ENCODE measurements at places on chromosomes 3 and 15.

DNA sequence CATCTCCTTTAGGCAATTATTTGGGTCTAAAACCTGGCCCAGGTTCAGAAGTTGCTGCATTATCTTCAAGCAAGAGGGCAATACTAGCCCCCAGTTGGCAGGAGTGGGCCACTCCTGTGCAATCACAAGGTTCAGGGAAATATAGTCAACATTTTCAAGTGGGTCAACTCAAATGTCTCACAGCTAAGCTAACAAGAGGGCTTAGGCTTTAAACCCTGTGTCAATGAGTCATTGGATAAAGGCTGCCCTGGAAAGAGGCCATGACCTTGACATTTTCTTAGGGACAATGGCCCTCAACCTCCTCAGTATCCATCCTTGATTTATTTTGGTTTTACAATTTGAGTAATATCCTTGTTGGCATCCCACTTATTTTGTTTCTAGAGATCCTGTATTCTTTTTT is 73.5 kb upstream of the DCP1A start:
- no peak for DNase-seq

DNA sequence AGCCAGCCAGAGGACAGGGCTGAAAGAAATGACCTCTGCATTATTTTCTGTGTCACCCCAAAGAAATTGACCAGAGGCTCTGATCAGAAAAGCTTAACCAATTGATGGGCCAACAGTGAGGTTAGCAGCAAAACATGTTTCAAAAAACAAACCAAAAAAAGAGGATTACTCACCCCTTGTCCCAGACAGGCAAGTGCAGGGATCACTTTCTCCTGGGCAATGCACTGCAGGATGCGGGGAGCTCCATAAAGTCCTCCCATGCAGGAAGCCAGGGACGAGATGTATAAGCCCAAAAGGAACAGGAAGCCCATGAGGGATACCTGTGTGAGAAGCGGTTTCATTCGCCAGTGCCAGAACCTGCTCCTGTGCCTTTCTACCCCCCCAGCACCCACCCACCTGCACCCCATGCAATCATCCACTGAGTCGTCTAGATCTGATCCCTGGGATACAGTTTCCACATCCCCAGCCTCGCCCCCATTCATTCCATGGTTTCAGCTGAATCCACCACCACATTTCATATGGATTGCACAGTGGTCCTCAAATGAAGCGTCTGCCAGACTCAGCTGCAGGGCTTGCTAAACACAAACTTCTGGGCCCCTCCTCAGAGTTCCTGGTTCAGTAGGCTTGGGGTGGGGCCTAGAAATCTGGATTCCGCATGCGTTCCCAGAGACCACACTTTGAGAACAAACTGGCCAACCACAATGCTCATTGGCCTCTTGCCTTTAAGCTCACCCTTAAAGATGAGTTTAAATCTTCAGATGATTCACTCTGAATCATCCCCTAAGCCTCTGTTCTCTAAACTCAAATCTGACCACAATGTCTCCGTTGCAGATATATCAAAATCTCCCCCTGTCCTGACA is 54.4 kb upstream of the HEG1 start:
- DNase-seq = peak; percentile 41

GRCh38 chr3:59321881-59322540 is 272.2 kb upstream of the CFAP20DC start:
- no peak for DNase-seq

DNA sequence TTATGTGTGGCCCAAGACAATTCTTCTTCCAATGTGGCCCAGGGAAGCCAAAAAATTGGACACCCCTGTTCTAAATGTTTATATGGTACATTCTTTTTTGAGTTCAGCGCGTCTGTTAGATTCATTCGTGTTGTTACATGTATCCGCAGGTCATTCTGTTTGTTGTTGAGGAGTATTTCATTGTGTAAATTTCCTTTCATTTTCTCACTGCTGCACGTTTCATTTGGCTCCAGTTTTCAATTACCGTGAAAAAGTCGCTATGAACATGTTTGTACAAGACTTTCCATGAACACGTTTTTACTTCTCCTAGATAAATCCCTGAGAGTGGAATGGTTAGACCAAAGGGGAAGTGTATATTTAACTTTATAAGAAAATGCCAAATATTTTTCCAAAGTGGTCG is 7.5 kb upstream of the OPA1 start:
- no peak for DNase-seq

DNA sequence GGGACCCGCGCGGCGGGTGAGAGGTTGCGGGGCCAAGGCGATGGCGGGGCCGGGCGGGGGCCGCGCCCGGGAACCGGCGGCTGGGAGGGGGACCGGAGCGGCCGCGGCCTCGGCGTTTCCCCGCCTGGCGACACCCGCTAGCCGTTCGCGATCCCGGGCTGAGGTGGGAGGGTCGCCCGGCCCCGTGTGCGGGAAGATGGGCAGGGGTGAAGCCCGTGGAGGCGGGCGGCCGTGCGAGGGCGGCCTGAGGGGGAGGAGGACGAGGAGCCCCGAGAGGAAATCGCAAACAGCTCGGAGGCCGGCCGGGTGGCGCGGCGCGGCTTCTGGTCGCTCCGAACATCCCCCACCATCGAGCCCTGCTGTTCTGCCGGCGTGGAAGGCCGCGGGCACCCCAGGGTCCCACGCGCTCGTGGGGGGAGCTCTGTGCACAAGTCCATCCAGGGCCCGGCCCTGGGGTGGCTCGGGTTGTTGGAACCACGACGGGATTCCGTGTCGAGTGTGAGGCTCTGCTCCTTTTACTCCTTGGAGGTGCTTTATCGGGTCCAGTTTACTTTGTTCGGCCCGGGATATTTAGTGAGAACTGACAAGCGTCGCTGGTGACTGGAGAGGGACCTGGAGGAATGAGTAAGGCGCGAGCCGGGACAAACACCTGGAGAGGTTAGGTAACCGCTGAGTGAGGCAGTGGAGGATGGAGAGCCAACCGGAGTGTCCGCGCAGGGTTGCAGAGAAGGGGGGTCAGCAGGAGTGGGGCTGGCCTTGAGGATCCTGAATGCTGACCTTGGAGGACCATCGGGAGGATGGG is 728 bp downstream of the CRTC3 start:
- DNase-seq = peak; percentile 40

DNA sequence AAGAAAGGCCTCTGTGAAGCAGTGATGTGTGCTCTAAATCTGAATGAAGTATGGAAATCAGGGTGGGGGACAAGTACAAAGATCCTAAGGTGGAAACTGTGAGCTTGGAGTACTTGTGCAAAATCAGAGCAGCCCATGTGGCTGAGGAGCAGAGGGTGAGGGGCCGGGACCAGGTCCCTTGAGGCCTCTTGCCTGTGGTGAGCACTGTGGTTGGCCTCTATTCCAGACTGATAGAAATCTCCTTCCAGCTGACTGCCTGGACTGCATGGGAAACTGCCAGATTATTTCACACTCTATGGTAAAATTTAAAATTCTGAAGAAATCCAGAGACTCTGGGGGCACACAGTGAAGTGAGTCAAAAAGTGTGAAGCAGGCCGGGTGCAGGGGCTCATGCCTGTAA is 81.4 kb downstream of the TM4SF4 start:
- DNase-seq = no peak

GRCh38 chr3:66858656-66859381 is 139.3 kb upstream of the KBTBD8 start:
- DNase-seq = peak; percentile 76

DNA sequence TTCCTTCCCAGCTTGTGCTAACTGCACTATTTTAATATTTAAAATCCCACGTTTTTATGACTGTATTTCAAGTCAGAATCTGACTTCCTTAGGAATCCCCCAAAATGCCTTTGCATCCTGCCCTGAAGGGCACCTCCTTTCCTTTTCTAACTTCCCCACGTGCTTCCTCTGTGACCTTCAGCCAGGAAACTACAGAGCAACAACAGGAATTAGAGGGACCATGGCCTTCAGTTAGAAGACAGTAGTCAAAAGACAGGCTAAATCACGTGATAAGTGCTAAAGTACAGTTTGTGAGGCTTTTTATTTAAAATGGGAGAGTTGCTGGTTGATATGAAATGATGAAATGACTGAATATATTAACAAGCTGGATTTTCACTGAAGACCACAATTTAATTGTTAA is 11.8 kb upstream of the ABHD10 start:
- no peak for DNase-seq

DNA sequence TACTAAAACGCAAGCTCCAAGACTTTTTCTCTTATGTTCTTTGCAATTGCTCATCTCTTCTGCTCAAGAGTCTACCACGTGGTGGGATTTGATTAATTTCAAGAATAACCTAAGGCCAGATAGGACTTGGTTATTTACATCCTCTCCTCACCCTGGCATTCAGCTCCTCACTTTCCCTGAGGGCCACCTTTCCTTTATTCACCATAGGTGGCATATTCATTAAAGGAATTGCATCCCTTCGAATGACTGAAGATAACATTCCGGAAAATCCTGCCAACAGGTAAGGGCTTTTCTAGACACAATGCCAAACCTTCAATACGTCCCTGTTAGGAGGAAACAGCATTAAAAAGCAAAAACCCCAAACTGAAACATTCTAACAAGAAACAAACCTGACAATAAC is 220.0 kb upstream of the KBTBD8 start:
- no peak for DNase-seq

DNA sequence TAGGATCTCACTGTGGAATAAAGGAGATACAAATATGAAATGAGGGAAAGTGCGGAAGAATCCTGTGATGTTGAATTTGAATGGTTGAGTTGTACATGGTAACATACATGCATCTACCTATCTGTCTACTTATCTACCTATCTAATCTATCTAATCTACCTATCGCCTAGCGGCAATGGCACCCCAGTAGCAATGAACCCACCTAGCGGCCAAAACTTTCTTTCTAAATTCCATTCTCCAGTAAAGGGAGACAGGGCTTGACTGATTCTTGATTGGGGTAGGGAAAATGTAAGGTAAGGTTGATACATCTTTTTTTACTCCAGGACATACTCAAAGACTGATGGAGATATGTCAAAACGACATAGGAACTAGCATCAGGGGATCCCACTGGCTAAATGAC is 345.0 kb downstream of the FHIT start:
- DNase-seq = no peak

- DNase-seq = no peak
These were observed 29.0 kb downstream of the ABHD6 start for GRCh38 chr3:58266577-58266976.

- no peak for DNase-seq
These were observed 216.0 kb upstream of the MCTP2 start for GRCh38 chr15:94015324-94015723.

GRCh38 chr3:172174513-172175253 is 135.3 kb downstream of the FNDC3B start:
- DNase-seq = no peak

DNA sequence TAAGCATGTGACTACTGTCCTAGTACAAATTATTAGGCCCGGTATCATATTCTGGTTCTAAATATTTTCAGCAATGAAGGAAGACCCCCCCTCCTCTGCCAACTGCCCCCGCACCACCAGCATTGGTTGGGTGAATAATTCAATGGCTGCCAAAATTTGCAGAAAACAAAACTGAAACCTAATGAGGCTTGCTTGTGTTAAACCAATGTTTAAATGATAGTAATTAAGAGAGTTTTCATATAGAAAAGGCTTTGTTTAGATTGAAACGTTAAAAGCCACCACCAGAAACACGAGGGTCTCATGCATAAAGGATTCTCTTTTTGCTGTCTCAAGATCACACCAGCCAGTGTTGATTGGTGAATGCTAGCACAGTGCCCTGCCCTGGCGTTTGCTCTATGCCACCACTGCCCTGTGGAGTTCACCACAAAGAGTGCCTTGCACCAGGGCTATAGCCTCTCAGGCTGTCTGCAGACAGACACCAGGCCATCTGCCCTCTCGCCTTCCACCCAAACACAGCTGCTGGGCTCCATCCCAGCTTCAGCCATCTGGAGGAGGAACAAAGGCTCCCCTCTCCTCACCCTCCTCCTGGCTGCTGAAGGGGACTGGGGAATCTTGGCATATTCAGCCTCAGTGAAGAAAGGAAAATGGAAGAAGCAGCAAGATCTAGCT is 200.3 kb upstream of the PFN2 start:
- DNase-seq = no peak

- no peak for DNase-seq
These were observed 52.2 kb downstream of the PLD1 start for GRCh38 chr3:171758109-171758508.

- peak; percentile 59 for DNase-seq
These were observed 959 bp downstream of the TPM1 start for GRCh38 chr15:63043335-63044076.

DNA sequence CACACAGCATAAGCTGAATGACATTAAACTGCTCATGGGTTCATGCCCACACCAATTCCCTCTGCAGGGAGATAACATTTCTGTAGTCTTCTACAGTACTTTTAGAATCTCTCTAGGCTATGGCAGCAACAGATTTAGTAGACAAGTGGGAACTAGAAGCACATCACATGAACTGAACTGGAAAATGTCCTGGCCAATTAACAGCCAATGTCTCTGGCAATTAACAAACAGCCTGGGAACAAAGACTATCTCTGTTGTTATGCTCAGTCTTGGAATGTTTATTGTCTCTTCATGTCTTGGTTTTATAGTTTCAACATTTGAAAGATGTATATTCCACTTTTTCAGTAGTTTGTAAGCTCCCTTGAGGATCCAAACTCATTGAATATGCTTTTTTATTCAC is 523.2 kb upstream of the NAALADL2 start:
- no peak for DNase-seq

DNA sequence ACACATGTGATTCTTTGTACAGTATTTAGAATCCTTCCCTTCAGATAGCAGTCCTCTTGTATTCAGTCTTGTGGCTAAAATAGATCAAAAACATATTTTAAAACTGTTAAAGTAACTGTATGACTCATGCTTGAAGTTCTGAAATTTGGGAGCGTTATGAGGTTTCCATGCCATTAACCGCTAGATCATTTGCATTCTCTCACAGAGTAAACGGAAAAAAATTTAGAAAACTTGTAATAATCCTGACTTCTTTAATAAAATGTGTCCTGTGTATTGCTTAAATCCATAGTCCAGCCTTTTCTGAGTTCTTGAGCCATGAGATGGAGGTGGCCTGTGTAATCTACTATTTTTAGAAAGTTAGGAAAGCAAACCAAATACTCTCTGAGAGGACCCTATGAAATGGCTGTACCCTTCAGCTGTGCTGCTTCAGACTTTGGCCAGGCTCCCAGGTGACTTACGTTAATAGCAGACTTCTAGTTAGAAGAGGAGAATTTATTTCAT is 33.8 kb downstream of the MBNL1 start:
- DNase-seq = no peak

DNA sequence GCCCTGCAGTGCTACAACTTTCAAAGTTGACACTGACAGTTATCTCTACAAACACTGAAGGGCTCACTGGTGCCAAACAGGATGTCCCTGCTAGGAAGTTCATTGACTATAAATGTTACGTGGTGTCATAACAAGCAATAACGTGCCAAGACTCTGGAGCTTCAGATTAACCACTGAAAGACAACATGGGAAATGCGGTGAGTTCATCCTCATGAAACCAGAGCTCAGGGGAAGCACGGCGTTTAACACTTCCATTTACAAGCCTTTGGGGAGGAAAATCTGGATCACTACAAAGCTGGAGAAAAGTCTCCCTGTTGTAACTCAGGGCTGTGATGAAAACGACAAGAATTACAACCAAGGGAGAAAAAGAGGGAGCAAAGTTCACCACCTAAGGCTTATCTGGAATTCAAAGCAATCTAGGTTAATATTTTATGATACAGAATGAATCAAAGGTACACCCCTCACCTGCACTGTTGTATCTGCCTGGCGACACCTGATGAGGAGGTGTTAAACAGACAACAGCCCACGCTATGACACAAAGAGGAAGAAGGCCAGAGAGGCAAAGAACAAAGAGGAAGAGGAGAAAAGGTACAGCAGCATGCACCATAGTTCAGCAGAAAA is 27.0 kb downstream of the SHQ1 start:
- no peak for DNase-seq

Data from OCI-M1 (cell line).